ENCODE measurements at places on chromosomes 4 and X.

DNA sequence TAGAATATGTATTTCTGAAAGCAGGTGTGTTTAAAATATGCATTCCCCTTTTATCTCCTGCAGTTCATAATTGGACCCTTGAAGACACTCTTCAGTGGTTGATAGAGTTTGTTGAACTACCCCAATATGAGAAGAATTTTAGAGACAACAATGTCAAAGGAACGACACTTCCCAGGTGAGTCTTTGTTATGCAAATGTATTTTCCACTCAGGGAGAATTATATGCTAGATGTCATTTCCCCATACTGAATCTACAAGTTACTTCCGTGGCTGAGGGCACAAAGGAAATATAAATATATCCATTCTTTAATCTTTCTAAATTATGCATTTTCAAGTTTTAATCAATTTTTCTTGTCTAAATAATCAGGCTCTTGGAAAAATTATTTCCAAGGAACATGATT lies 134.7 kb downstream of the STIM2 start:
- DNase-seq, result no peak

DNA sequence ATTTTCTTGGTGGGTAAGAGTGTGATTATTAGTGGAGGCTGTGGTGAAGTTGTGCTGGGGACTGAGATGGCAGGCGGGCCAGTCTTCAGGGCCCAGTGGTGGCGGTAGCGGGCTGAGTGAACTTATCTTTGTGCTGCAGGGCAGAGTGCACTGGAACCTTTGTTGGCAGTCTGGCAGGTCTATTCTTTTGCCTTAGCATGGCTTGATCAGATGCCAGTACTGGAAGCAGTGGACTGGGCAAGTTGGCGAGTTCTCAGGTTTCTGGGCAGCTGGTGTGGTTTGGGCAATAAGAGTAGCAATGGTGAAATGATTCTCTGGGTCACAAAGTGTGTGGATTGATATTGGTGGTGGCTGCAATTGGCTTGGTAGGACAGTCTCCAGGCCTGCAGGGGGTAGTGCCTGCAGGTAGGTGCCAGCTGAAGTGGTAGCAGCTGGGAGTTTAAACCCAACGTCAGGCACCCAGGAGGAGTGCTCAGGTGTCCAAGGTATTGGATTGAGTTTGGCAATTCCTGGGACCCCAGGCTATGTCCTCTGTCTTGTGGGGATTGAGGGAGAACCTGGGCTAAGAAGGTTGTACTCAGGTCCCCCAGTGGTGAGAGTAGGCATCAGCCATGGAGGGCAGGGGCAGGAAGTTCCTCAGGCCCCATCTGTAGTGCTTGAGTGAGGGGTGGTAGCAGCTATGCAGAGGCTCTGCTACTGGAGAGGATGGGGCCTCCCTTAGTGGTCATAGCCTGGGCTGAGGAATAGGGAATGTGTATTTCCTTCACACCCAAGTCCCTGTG lies 34.9 kb upstream of the SLC25A14 start:
- no peak for DNase-seq

- DNase-seq, result no peak
Observed at GRCh38 chr4:129346734-129347133, 250.8 kb downstream of the C4orf33 start.

DNA sequence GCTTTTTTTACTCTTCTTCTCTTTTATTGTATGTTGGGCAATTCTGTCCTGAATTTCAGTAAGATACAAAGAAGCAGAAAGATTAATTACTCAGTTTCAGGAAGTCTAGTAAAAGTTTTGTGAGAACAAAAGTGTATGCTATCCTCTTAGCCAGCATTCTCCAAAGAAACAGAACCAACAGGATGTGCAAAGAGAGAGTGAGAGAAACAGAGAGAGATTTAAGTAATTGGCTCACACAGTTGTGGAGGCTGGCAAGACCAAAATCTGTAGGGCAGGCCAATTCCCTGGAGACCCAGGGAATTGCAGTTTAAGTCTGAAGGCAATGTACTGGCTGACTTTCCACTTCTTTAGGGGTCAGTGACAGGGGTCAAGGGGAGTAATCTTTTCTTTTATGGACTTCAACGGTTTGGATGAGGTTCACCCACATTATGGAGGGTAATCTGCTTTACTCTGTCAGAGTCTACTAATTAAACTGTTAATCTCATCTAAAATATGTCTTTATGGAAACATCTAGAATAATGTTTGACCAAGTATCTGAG lies 59.2 kb upstream of the SLC39A8 start:
- DNase-seq, result no peak

DNA sequence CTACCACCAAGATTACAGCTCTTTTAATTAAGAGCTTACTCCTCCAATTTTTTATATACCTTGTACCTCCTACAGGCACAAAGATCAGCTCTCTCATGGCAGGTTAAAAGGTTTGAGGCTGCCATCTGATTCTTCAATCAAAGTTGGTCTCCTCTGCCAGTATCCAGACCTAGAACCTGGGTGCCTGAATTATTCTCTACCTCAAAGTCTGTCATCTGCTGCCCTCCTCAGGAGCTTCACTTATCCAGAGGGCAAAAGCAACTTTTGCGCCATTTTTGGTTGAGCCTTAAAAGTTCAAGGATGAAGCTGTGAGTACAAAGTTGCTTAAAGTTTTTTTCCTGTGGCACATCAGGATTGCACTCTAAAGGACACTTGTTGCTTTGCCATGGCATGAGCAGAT lies 343.7 kb upstream of the PPP1R2C start:
- no peak for DNase-seq

DNA sequence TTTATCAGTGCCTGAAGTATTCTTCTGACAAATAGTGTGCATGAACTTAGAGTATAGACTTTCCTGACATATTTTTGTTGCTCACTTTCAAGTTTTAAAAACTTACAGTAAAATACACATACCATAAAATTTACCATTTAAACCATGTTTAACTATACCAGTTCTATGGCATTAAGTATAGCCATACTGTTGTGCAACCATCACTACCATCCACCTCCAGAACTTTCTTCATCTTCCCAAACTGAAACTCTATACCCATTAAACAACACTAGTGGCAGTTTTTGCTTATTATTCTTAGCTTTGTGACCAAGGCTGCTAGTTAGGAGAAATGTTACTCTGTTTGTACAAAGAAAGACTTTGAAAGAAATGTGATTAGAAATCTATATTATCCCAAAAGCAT lies 25.8 kb downstream of the ATP7A start:
- DNase-seq, result no peak

Measured in substantia nigra (tissue), 51 donors.